Liver (tissue), 10 donors: ENCODE measurements at places on chromosomes 1 and 21. TPM values are rescaled to one million over a fixed set of nuclear protein-coding genes. Genes with fewer than 3 reads are reported as not detected.

The CLCA2 gene
- polyA plus RNA-seq: not detected

GRCh38 chr1:25619101-25619890, 2.7 kb downstream of the MAN1C1 start:
- DNase-seq: no peak

The TNFRSF18 gene
- 0.24 TPM for polyA plus RNA-seq

DNA sequence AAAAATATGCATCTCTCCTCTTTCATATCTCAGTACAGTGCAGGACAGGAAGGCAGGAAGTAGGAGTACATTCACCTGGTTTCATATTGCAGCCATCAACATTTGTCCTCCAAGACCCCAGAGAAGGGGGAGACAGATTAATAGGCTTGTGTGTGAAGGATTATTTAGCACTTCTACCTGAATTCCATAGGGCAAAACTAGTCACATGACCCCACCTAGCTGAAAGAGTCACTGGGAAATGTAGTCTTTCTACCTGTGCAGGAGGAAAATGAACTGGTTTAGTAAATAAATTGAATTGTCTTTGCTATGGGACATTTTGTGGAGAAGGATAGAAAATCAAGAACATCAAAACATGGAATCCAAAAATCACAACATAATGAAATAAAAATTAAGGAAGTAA, 13.9 kb upstream of the TRIM33 start:
- no peak for DNase-seq

DNA sequence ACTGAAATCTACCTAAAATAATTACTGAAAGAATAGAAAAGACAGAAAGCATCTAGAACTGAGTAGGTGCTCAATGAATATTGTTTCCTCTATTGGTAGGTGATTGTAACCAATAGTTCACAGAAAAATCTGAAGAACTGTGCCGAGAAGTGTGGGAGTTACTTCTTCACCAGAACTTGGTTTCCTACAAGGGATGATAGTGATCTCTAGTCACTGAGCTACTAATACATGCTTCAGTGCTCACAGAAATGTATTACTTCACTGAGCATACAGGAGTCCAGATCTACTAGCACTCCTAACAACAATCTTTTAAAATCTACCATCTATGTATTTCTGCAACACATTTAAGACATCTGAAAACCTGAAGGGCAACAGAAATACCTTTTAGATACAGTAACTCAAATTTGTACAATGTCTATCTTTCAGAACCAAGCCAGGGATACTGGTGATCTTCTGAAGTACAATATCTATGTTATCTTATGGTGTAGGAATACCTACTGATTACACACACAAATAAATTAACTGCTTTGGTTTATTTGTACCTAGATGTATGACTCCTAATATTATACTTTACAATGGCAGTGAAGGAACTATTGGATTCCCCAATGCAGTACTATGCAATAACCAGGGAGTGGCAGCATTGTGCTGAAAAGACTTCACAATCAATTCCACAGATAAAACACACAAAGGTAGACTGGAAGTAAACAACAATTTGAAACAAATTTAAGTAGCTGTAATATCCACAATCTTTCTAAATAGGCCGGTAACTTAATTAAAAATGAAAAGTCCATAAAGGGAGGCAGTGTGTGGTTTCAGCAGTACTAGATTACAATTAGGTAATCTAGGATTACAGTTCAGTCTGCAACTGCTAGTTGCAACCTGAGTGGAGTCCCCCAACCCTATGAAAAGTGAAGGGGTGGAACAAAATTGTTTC, 243.0 kb downstream of the SLC45A1 start:
- no peak for DNase-seq

The FAM167B gene
- polyA plus RNA-seq: 9.2 TPM

DNA sequence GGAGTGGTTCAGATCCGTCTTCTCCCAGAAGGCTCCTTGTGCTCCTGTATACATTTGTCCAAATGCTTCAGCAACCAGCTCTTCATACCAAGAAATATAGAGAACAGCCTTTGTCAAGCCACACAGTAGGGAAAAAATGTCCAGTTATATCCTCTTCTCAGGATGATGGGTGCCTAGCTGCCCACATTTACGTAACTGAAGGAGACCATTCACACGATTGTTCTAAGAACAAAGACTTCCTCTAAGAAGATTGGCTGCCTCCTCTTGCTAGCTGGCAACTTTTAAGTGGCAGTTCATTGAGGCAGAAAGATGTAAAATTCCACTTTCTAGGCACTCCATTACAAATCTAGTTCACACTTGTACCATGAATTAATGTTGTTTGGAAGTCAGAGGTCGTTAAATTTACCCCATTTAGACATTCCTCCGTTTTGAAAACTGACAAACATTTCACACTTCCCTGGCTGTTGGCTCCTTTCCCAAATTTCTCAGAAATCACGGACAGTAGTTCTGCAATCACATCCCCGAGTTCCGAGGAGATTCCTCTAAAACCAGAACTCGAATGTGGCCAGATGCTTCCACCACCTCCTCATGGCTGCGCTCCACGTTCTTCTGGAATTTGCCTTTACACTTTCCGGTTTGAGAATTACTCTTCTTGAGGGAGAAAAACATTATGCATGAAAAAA, 45.6 kb upstream of the CSF1 start:
- DNase-seq: no peak

GRCh38 chr1:159783724-159784123, 3.0 kb downstream of the DUSP23 start:
- no peak for DNase-seq

DNA sequence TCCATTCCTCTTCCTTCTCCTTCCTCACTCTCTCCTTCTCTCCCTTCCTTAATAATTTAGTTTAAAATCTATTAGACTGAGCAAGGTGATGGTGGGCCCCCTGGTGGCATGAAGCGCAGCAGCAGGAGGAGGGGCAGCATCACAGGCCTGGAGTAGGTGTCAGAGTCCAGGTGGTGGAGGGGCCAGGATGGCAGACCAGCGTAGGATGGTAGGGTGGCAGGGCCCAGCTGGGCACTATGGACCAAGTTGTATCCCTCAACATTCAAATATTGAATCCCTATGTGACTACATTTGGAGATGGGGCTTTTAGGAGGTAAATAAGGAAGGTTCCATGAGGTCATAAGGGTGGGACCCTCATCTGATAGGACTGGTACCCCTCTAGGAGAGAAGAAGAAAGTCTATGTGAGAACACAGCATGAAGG, 61.0 kb downstream of the WDR4 start:
- DNase-seq: peak; percentile 63

The S1PR1 gene
- polyA plus RNA-seq: 7.8 TPM

The ERG gene
- 6.0 TPM for polyA plus RNA-seq

DNA sequence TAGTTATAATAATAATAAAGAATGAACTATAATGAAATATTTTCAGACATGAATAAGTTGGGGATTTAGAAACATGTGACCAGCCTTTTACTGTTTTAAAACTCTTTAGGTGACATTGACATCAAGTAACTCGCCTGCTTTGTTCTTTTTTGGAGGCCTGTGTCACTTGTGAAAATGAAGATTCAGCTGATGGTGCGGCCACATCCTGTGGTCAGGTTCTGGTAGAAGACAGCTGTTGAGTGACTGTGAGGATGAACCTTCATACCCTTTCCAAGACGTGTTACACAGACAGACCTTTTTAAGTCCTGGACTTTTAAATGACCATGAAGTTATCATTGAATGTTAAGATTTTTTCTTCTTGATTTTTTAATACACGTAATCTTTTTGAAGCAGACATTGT, 10.3 kb downstream of the UTS2 start:
- DNase-seq: no peak

GRCh38 chr1:201538612-201539551, at the start of gene NAV1:
NAV1 (plus strand) TSS chr1:201539127; CDS start chr1:201622885, 83,758 bp downstream.
- DNase-seq: no peak

The TTC3 gene
- polyA plus RNA-seq: 27.2 TPM

GRCh38 chr21:37398697-37399096, 32.1 kb downstream of the DYRK1A start:
- DNase-seq: no peak

- DNase-seq: no peak
Observed at GRCh38 chr1:39946216-39946615, 8.7 kb upstream of the MFSD2A start.

The ACTN2 gene
- 0.81 TPM for polyA plus RNA-seq

DNA sequence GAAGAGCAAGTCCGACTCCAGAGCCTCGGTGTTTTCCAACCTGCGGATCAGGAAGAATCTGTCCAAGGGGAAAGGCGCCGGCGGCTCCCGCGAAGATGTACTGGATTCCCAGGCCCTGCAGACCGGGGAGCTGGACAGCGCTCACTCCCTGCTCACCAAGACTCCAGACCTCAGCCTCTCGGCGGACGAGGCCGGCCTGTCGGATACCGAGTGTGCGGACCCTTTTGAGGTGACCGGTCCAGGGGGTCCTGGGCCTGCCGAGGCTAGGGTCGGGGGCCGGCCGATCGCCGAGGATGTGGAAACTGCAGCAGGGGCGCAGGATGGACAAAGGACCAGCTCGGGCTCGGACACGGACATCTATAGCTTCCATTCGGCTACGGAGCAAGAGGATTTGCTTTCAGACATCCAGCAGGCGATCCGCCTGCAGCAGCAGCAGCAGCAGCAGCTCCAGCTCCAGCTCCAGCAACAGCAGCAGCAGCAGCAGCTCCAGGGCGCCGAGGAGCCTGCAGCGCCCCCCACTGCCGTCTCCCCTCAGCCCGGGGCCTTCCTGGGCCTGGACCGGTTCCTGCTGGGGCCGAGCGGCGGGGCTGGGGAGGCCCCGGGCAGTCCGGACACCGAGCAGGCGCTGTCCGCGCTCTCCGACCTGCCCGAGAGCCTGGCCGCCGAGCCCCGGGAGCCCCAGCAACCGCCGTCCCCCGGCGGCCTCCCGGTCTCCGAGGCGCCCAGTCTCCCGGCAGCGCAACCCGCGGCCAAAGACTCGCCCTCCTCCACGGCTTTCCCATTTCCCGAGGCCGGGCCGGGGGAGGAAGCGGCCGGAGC, 827 bp downstream of the FMN2 start:
- no peak for DNase-seq

- DNase-seq: no peak
Observed at GRCh38 chr1:192489748-192490147, 85.8 kb upstream of the RGS1 start.

- DNase-seq: no peak
Observed at GRCh38 chr21:42411891-42412635, 8.4 kb downstream of the UBASH3A start.

DNA sequence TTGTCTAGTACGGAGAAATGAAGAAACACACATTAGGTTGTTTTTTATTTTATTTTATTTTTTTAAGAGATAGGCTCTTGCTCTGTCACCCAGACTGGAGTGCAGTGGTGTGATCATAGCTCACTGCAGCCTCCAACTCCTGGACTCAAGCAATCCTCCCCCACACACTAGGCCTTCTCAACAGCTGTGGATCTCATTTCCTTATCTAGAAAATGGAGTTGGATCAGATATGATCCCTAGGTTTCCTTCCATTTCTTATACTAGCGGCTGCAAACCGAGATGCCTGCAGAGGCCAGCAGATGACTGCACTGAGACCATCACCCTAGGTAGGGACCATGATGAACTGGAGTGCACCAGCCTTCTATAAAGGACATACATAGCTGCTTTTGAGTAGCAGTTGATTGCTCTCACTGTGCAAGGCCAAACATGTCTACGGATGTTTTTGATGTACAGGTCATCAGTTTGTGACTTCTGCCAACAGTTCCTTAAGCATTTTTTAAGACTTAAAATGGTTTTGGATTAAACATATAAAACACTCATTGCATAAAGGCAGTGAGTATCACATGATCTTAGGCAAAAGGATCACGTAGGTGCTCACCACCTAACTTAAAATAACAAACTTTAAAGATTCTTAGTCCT, 11.4 kb upstream of the KLHL12 start:
- no peak for DNase-seq

DNA sequence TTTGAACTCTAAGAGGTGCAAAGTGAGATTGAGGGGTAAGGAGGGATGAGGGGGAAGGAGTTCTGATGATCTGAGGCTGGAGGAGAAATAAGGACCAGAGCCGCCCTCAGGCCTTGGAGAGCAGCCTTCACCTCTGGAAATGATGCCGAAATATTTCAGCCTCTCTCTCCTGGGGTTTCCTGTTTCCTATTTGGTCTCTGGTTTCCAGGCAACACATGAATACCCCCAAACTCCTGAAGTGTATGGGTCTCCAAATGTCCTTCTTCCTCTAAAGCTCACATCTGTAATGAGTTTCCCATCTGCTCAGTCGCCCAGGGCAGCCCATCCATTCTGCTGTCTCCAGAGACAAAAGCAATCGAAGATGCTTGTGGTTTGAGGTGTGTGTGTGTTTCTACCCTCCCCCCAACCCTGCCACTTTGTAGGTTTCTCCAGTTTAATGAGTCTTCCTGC, 52.0 kb upstream of the FAM20B start:
- DNase-seq: no peak

The RGS18 gene
- polyA plus RNA-seq: 1.0 TPM

The NUDT4B gene
- polyA plus RNA-seq: 0.25 TPM

The KRTAP21-2 gene
- polyA plus RNA-seq: not detected

The KRTAP19-3 gene
- not detected for polyA plus RNA-seq

- no peak for DNase-seq
Observed at GRCh38 chr1:67434491-67434890, 4.3 kb upstream of the SERBP1 start.

The NIBAN1 gene
- polyA plus RNA-seq: 1.3 TPM

DNA sequence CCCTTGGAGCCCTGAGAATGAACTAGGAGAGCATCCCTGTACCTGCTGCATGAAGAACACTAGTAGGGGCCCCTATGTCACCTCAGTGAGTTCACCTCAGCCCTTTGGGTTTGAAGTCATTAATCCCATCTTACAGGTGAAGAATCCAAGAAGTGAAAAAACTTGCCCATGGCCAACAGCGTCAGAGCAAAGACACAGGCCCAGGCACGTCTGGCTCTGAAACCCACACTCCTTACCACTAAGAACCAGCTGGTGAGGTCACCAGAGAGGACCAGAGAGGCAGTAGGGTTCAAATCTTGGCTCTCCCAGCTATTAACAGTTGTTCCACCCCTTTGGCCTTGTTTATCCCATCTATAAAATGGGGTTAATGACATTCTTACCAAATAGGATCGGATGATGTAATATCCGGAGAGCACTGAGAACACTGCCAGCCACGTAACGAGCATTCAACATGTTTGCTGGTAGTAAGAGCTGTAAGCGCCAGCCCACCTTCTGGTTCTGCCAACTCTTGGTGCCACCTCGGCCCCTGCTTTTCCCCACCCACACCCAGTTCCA, 8.8 kb downstream of the MATN1 start:
- DNase-seq: no peak

The SYT11 gene
- 0.49 TPM for polyA plus RNA-seq
